ENCODE measurements at places on chromosomes 12 and 14. TPM values are rescaled to one million over a fixed set of nuclear protein-coding genes. Genes with fewer than 3 reads are reported as not detected.

The TAS2R7 gene
- total RNA-seq, result not detected

The RFLNA gene
- 1.7 TPM for total RNA-seq

The SLC38A4 gene
- total RNA-seq, result not detected

The P2RX2 gene
- total RNA-seq, result not detected

The CLECL1 gene
- not detected for total RNA-seq

The DPY19L2 gene
- 9.6 TPM for total RNA-seq

The SUOX gene
- total RNA-seq, result 15.5 TPM

The ADGRD1 gene
- total RNA-seq, result 35.8 TPM

The SALL2 gene
- 9.8 TPM for total RNA-seq

The MYF5 gene
- total RNA-seq, result not detected

The MYO1H gene
- not detected for total RNA-seq

The MSI1 gene
- 3.7 TPM for total RNA-seq

The RTL1 gene
- total RNA-seq, result not detected

The TGM1 gene
- 269 TPM for total RNA-seq

The SIX6 gene
- not detected for total RNA-seq

The SLC24A4 gene
- 1.5 TPM for total RNA-seq

The CPNE6 gene
- total RNA-seq, result not detected

The GPR135 gene
- 6.4 TPM for total RNA-seq

The RHOF gene
- 16.5 TPM for total RNA-seq

The SMOC1 gene
- total RNA-seq, result 9.8 TPM

The SLC16A7 gene
- 38.8 TPM for total RNA-seq

The AQP6 gene
- total RNA-seq, result not detected

The GARIN6 gene
- not detected for total RNA-seq

The SCNN1A gene
- 55.2 TPM for total RNA-seq

The OR4E2 gene
- not detected for total RNA-seq

The GLT1D1 gene
- total RNA-seq, result 0.74 TPM

The KRT1 gene
- 886 TPM for total RNA-seq

The DLK1 gene
- 8.6 TPM for total RNA-seq

The STAC3 gene
- 0.74 TPM for total RNA-seq

The RPS6KL1 gene
- total RNA-seq, result 2.0 TPM

The KCNK13 gene
- not detected for total RNA-seq

The AMN gene
- 11.8 TPM for total RNA-seq

The CRACR2A gene
- 4.4 TPM for total RNA-seq

The TSPAN9 gene
- total RNA-seq, result 32.2 TPM

The B4GALNT3 gene
- total RNA-seq, result 13.3 TPM

The NUBPL gene
- total RNA-seq, result 8.6 TPM

The ALX1 gene
- 2.0 TPM for total RNA-seq

The PLEKHH1 gene
- 2.5 TPM for total RNA-seq

The DACT1 gene
- 9.8 TPM for total RNA-seq

The LMNTD1 gene
- total RNA-seq, result not detected
